Stimulated activated naive CD4-positive, alpha-beta T cell treated with Interleukin-2 at 50 U/mL for 16 hours (primary cell): ENCODE measurements at places on chromosomes 2 and 18.

- DNase-seq = no peak
Observed at GRCh38 chr2:191637182-191638078, 40.5 kb upstream of the NABP1 start.

DNA sequence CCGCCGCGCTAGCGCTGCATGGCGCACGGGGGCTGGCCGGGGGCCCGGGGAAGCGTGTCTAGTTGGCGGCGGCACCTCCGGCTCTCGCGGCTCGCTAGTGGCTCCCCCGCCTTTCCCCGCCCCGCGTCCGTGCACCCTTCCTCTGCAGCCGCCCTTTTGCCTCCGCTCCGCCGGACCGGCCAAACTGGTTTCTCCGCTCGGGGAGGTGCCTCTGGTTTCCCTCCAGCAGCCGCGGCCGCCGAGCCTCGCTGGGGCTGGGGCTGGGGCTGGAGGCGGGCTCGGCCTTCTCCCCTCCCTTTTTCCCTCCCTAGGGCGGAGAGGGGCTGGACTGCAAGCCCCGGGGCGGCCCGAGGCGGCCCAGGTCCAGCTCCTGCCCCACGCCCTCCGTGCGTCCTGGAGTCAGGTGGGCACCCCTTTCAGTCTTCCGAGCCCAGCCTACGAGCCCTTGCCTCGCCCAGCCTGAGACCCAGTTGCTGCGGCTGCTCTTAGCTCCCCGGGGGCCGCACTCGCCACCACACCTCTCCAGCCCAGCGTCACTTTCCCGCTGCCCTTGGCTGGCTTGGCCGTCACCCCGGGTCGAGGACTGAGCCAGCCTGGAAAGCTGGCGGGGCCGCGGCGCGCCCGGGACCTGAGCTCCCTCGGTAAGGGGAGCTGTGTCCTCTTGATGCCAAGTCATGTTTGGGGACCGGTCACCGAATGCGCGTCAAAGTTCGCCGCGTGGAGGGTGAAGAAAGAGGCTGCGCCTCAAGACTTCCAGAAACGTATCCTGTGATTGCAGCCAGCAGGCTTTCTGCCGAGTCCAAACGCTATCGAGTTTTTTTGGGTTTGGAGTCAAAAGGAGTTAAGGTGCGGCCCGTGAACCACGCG is at the start of gene ATP8B1:
TSS of gene ATP8B1 (minus strand) at position 213 of the 867 bp plus-strand sequence. CDS start 71,508 bp downstream, outside the sequence.
- no peak for DNase-seq

GRCh38 chr2:96150791-96151594 is 5.8 kb upstream of the DUSP2 start:
- DNase-seq = no peak

DNA sequence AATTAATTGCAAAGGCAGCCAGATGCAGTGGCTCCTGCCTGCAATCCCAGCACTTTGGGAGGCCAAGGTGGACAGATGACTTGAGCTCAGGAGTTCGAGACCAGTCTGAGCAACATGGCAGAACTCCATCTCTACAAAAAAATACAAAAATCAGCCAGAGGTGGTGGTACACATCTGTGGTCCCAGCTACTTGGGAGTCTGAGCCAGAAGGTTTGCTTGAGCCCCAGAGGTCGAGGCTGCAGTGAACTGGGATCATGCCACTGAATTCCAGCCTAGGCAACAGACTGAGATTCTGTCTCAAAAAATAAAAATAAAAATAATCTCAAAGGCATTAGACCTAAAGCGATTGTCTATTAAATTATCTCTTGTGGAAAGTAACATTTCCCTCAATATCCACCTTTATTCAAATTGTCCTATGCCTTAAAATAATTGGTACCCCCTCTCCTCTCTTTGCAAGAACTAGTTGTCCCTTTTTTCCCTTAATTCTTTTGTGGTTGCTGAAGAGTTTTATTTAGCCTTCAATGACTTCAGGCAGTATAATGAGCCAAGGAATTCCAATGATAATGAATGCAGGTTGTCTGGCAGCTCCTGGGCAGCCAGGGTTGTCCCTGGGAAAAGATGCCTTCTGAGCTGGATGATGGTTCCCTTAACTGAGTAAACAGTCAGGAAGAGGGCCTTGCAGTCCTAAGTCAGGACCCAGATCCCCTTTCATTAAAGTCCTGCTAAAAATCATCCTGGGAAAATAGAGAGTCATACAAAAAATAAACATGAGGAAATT is 32.2 kb downstream of the GPR75 start:
- DNase-seq = no peak

- no peak for DNase-seq
Observed at GRCh38 chr2:178990533-178991241, 59.2 kb downstream of the CCDC141 start.

GRCh38 chr2:18630541-18630940 is 41.2 kb upstream of the NT5C1B start:
- no peak for DNase-seq

GRCh38 chr2:14540015-14540414 is 92.5 kb upstream of the LRATD1 start:
- no peak for DNase-seq

DNA sequence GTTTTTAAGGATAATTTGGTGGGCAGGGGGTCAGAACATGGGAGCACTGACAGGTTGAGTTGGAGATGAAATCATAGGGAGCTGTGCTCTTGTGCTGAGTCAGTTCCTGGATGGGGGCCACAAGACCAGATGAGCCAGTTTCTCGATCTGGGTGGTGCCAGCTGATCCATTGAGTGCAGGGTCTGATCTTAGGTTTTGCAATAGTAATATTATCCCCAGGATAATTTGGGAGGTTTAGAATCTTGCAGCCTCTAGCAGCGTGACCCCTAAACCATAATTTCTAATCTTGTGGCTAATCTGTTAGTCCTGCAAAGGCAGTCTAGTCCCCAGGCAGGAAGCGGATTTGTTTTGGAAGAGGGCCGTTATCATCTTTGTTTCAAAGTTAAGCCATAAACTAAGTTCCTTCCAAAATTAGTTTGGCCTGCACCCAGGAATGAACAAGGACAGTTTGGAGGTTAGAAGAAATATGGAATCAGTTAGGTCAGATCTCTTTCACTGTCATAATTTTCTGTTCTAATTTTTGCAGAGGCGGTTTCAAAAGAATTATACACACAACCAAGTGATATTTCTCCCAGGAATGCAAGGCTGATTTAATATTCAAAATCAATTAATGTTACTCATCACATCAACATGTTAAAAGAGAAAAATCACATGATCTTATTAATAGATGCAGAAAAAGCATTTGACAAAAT is 23.0 kb downstream of the DBI start:
- no peak for DNase-seq

DNA sequence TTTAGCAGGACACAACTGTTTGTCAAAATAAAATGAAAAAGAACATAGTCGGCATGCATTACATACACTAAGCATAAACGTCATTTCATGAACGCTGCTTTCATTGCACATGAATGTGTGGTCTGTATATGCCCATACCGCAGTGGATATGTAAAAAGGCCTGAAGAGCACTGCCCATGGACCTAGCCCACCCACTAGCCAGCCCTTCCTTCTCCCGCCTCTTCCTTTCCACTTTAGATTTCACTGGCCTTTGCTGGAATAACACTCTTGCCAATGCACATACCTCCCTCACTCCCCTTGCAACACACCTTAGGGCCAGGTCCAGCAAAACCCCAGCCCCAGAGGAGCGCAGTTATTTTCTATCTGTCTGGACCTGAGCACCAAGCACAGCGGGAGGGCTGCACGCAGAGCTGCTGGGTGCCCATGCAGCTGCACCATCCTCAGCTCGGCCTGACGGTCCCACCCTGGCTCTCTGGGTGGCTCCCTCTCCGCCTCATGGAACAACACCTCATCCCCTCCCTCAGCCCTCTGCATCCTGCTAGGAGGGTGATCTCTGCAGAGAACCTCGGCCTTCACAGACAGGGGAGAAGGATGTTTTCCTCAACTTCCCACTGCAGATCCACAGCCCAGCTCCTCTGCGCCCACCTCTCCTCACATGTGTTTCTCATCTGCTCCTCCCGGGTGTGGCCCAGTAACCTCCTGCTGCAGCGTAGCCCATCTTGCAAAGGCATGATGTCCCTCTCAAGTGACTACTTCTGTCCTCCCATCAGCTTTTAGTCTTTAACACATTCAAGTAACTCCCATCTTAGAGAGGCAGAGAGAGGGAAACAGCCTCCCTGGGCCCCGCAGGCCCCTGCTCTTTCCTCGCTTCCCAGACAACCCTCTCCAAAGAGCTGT is 72.7 kb downstream of the FBXO15 start:
- DNase-seq = no peak

DNA sequence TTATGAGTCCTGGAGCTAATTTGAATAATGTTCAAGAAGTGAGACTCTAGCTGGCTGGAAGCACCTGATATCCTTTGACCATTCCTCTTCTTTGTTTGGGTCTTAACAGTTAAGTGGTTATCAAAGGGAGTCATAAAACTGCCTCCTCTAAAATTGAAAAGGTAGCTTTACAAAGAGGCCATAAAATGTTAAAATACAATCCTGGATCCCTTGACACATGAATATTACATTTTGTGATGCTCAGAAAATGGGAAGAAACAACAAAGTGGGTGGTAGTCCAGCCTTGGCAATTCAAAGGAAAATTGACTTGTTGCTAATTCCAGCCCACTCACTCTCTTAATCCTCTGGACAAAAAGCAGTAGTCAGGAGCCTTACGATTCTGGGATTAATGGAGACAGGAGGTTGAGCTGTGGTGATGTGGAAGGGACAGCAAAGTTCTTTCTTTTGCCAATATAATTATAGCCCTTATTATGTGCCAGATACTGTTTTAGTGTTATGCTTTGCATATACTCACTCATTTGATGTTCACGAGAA is 339.2 kb downstream of the PDE11A start:
- DNase-seq = no peak

DNA sequence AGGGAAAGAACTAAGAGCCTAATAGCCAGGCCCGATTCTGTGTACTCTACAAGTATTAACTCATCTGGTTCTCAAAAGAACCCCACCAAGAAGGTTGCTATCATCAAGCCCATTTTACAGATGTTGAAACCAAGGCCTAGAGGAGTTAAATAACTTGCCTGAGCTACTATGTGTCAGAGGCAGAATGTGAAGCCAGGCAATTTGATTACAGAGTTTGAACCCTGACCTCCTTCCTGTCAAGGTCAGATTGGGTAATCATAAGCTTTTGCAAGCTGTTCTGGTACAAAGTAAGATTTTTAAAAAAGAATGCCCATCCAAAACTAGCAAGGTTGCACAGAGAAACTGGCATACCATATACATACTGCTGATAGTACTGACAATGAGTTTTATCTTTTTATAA is 227.1 kb downstream of the HAUS1 start:
- no peak for DNase-seq

DNA sequence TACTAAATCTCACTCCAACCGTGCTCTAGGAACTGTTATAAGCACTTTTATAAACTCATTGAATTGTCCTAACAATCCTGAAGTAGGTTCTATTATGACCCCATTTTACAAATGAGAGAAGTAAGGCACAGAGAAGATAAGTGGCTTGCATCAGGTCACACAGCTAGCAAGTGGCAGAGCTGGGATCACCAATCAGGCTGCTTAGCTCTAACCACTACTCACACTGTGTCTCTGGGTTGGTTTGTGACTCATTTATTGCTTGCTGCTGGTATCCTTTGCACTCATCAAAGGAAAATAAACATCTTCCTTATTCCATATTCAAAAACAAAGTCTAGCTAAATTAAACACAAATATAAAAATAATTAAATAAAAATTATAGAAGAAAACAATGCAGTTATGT is 42.5 kb upstream of the IL1R2 start:
- DNase-seq = no peak
